ENCODE measurements at places on chromosomes 16 and 17.
A peak's percentile ranks its signal among the peaks of the same experiment; 100 is the strongest.

DNA sequence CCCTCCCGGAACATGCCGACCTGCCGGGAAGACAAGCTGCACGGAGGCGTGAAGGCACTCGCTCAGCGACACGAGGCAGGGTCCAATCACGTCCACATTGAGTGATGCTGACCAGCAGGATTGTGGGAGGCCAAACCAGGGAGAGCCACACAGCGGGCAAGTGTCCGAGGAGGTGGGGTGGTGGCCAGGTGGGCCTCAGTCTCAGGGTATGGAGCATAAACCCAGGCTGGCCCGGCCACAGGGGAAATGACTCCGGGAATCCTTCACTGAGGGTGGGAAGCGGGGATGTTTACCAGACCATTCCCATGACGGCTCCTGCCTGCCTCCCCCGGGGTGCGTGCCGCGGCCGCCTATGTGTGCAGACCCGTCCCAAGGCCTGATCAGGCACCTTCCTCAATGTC lies 62.5 kb downstream of the RPH3AL start:
- H3K27me3 ChIP-seq: no peaks in the 10 kb centered on the region
- no peak overlapping the region for H3K4me3 ChIP-seq
- no peaks in the 10 kb centered on the region for H3K36me3 ChIP-seq
- no peak for DNase-seq

GRCh38 chr16:26051063-26051462 lies 359.3 kb downstream of the HS3ST4 start:
- no peak overlapping the region for H3K27ac ChIP-seq
- no peak overlapping the region for H3K4me3 ChIP-seq
- no peaks in the 10 kb centered on the region for H3K27me3 ChIP-seq

GRCh38 chr17:2487306-2487705 lies 24.4 kb downstream of the METTL16 start:
- no peak overlapping the region for H3K27ac ChIP-seq
- DNase-seq: no peak
- no peaks in the 10 kb centered on the region for H3K36me3 ChIP-seq

- no peaks in the 10 kb centered on the region for H3K27me3 ChIP-seq
- H3K36me3 ChIP-seq: peaks cover 5% of the 10 kb centered on the region
- H3K27ac ChIP-seq: no peak overlapping the region
- H3K4me3 ChIP-seq: no peak overlapping the region
Observed at GRCh38 chr17:67902511-67903231, 77.4 kb downstream of the BPTF start.

GRCh38 chr16:11783319-11784037 lies 13.6 kb downstream of the ZC3H7A start:
- no peaks in the 10 kb centered on the region for H3K36me3 ChIP-seq
- peak overlapping the region; percentile 96 for H3K27ac ChIP-seq
- H3K27me3 ChIP-seq: no peaks in the 10 kb centered on the region
- DNase-seq: peak; percentile 84
- H3K4me1 ChIP-seq: peaks cover 49% of the 10 kb centered on the region

DNA sequence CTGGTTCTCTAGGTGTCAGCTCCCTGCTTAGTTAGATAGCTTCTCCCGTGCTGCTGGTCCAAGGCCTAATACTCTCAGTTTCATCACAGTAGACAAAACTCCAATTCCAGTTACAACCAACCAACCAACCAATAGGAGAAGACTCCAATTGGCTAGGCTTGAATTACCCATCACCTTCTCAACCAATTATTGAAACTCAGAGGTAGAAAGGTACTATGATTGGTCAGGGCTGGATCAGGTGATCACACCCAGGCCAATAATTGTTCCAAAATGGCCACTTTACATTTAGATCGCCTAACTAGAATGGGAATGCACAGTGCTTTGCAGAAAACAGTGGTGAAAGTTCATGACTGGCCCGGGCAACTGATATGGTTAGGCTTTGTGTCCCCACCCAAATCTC lies 49.5 kb upstream of the CRHR1 start:
- no peak overlapping the region for H3K4me3 ChIP-seq
- no peak for DNase-seq
- H3K4me1 ChIP-seq: no peaks in the 10 kb centered on the region
- H3K36me3 ChIP-seq: no peaks in the 10 kb centered on the region
- no peaks in the 10 kb centered on the region for H3K27me3 ChIP-seq

DNA sequence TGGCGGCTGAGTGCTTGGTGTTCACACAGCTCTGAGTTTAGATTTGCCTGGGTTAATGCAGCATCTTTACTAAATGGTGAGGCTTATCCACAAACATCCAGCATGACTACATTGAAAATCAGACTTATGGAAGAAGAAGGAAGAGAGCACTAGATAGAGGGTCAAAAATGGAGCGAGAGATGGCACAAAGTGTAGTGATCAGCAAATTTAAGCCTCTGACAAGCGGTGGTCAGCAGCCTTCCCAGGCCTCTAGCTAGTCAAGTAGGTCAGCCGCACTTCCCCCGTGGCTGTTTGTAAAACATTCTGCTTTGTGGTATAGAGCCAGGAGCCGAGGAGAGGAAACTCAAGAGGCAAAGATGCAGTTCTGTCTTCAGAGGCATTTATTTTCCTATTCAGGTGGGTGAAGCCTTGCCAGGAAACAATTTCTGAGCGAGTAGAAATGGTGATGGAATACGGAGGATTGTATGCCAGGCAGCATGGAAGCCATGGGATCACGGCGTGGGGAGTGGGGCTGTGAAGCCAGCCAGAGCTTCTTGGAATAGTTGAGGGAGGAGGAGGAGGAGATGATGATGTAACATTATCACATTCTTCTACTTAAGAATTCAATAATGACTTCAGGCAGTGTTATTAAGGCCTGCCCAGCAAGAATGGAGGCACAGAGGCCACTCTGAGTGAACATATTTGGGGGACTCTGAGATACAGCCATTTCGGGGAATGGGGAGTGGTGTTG lies 118.9 kb downstream of the MSI2 start:
- no peaks in the 10 kb centered on the region for H3K27me3 ChIP-seq
- no peak for DNase-seq
- no peaks in the 10 kb centered on the region for H3K4me1 ChIP-seq
- no peak overlapping the region for H3K27ac ChIP-seq

DNA sequence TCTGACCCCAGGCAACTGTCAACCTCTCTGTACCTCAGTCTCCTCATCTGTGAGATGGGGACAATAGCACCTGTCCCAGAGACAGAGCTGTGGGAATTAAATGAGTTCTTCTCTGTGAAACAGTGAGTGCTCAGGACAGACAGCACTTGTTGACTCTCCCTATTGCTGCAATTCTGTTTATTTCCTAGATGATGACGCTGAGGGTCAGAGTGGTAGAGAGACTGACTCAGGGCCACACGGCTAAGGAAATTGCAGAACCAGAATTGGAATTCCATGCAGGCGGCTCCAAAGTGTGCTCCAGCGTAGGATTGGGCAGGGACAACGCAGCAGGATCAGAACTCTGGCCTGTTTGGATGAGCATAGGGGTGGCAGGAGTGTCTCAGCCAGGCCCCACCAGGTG lies 302.2 kb downstream of the C16orf95 start:
- no peaks in the 10 kb centered on the region for H3K4me1 ChIP-seq
- no peak overlapping the region for H3K4me3 ChIP-seq
- DNase-seq: no peak
- no peaks in the 10 kb centered on the region for H3K36me3 ChIP-seq
- H3K27ac ChIP-seq: no peak overlapping the region

DNA sequence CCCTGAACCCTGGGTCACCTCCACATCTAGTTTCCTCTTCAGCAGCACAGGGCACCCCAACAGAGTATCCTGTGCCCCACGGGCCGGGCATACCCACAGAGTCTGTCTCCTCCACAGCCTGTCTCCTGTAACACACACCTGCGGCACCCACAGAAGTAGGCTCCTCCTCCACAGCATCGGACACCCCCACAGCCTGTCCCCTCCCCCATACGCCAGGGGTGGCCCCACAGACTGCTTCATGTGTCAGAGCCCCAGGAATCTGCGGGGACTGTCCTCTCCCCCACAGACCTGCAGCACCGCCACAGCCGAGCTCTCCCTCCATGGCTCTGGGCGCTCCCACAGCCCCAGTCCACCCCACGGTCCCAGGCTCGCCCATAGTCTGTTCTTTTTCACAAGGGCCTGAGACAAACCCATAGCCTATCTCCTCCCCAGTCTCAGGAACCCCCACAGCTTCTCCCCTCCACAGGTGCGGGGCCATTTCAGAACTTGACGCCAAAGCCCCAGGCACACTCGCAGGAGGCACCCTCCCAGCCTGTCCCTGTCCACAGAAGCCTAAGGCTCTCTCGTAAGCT lies 1.4 kb downstream of the KIAA0753 start:
- H3K4me3 ChIP-seq: peak overlapping the region; percentile 91
- H3K27ac ChIP-seq: peak overlapping the region; percentile 86
- H3K4me1 ChIP-seq: peaks cover 24% of the 10 kb centered on the region
- no peaks in the 10 kb centered on the region for H3K27me3 ChIP-seq
- H3K36me3 ChIP-seq: no peaks in the 10 kb centered on the region

GRCh38 chr17:67088639-67089038 lies 44.3 kb downstream of the CACNG1 start:
- H3K4me1 ChIP-seq: no peaks in the 10 kb centered on the region
- H3K27me3 ChIP-seq: no peaks in the 10 kb centered on the region
- no peaks in the 10 kb centered on the region for H3K36me3 ChIP-seq
- no peak overlapping the region for H3K4me3 ChIP-seq

- DNase-seq: no peak
- H3K4me3 ChIP-seq: no peak overlapping the region
- peaks cover 50% of the 10 kb centered on the region for H3K4me1 ChIP-seq
- H3K27ac ChIP-seq: no peak overlapping the region
- no peaks in the 10 kb centered on the region for H3K27me3 ChIP-seq
Observed at GRCh38 chr16:89456419-89456959, 33.9 kb downstream of the ANKRD11 start.

- H3K4me1 ChIP-seq: no peaks in the 10 kb centered on the region
- DNase-seq: no peak
- H3K27me3 ChIP-seq: no peaks in the 10 kb centered on the region
- H3K4me3 ChIP-seq: no peak overlapping the region
Observed at GRCh38 chr16:12160815-12161550, 184.4 kb downstream of the SNX29 start.

- no peak overlapping the region for H3K4me3 ChIP-seq
- H3K27ac ChIP-seq: no peak overlapping the region
- no peaks in the 10 kb centered on the region for H3K36me3 ChIP-seq
- no peaks in the 10 kb centered on the region for H3K27me3 ChIP-seq
Observed at GRCh38 chr17:19454074-19454473, 43.0 kb downstream of the RNF112 start.

GRCh38 chr17:43839670-43840108 lies 6.7 kb upstream of the MPP3 start:
- no peaks in the 10 kb centered on the region for H3K27me3 ChIP-seq
- no peaks in the 10 kb centered on the region for H3K4me1 ChIP-seq
- DNase-seq: no peak
- no peak overlapping the region for H3K4me3 ChIP-seq
- no peak overlapping the region for H3K27ac ChIP-seq

DNA sequence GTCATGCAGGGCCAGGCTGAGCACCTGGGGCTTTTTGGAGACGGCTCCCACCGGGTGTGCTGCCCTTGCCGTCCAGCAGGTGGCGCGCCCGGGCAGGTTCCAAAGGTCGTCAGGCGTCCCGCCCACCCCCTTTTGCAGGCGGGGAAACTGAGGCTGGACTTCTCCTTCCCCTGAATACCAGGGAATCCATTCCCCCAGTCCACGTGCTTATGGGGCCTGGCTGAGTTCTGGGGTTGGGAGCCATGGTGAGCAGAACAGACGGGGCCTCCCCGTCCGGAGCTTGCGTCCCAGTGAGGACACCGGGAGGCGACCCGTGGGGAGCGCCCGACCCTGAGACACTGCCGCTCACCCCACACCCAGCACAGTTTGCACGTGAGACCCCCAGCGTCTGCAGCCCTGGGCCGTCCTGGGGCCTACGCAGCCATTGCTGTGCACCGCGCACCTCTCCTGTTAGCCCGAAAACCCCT lies 51.8 kb upstream of the JPH3 start:
- H3K27ac ChIP-seq: no peak overlapping the region
- DNase-seq: peak; percentile 47
- H3K4me3 ChIP-seq: no peak overlapping the region
- H3K36me3 ChIP-seq: no peaks in the 10 kb centered on the region

DNA sequence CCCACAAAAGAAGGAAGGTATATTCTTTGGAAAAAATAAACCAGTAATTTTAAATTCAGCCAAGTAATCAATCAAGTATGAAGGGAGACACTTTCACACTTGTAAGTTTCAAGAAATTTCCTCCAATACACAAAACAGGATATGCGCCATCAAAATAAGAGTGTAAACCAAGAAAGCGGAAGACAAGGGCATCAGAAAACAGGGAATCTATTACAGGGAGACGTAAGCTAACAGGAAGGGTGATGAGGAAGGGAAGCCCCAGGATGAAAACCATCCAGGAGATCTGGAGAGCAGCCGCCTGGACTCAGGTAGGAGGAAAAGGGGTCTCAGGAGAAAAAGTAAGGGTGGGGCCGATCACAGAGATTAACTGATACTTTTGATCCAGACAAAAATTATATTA lies 31.8 kb upstream of the PITPNM3 start:
- peaks cover 64% of the 10 kb centered on the region for H3K36me3 ChIP-seq
- DNase-seq: no peak
- no peaks in the 10 kb centered on the region for H3K4me1 ChIP-seq
- H3K4me3 ChIP-seq: no peak overlapping the region

GRCh38 chr17:10178506-10178991 lies 19.9 kb downstream of the GAS7 start:
- no peaks in the 10 kb centered on the region for H3K4me1 ChIP-seq
- H3K27me3 ChIP-seq: no peaks in the 10 kb centered on the region
- no peaks in the 10 kb centered on the region for H3K36me3 ChIP-seq
- no peak for DNase-seq

GRCh38 chr17:75689441-75689873 lies 22.3 kb downstream of the SAP30BP start:
- H3K27ac ChIP-seq: peak overlapping the region; percentile 69
- no peaks in the 10 kb centered on the region for H3K4me1 ChIP-seq
- H3K4me3 ChIP-seq: no peak overlapping the region
- no peaks in the 10 kb centered on the region for H3K36me3 ChIP-seq
- H3K27me3 ChIP-seq: no peaks in the 10 kb centered on the region
- DNase-seq: peak; percentile 83

- no peaks in the 10 kb centered on the region for H3K36me3 ChIP-seq
- no peaks in the 10 kb centered on the region for H3K4me1 ChIP-seq
- DNase-seq: no peak
- no peaks in the 10 kb centered on the region for H3K27me3 ChIP-seq
- H3K27ac ChIP-seq: no peak overlapping the region
Observed at GRCh38 chr16:73385696-73386095, 337.8 kb upstream of the ZFHX3 start.

GRCh38 chr16:75682308-75682707 lies 5.5 kb upstream of the CPHXL2 start:
- no peaks in the 10 kb centered on the region for H3K36me3 ChIP-seq
- H3K4me3 ChIP-seq: no peak overlapping the region
- H3K27ac ChIP-seq: no peak overlapping the region
- DNase-seq: no peak
- H3K4me1 ChIP-seq: no peaks in the 10 kb centered on the region

- H3K27me3 ChIP-seq: no peaks in the 10 kb centered on the region
- no peak overlapping the region for H3K4me3 ChIP-seq
- no peaks in the 10 kb centered on the region for H3K36me3 ChIP-seq
- no peaks in the 10 kb centered on the region for H3K4me1 ChIP-seq
- DNase-seq: no peak
Observed at GRCh38 chr17:65666876-65667321, 105.5 kb upstream of the AXIN2 start.

Measured in naive thymus-derived CD4-positive, alpha-beta T cell (primary cell).